GM13977 (cell line): ENCODE measurements at places on chromosomes 6 and 20.

DNA sequence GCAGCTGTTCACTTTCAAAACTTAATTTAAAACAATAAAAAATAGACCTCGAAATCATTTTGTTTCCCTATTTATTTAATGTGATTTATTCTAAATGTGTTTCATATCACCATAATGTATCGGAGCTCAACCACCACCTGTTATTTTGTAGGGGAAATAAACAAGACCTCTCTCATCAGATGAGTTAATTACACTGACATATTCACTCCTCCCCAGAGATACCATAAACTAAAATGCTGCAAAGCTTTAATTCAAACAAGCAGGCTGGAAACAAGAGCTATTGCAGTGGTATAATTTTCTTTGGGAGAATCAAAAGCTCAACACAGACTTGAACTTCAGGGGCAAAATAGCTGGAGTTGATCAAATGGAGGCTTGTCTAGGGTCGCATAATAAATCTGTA is 303.5 kb upstream of the TSHZ2 start:
- no peak for DNase-seq

GRCh38 chr6:157831424-157832249 is 8.6 kb downstream of the SNX9 start:
- DNase-seq, result no peak

DNA sequence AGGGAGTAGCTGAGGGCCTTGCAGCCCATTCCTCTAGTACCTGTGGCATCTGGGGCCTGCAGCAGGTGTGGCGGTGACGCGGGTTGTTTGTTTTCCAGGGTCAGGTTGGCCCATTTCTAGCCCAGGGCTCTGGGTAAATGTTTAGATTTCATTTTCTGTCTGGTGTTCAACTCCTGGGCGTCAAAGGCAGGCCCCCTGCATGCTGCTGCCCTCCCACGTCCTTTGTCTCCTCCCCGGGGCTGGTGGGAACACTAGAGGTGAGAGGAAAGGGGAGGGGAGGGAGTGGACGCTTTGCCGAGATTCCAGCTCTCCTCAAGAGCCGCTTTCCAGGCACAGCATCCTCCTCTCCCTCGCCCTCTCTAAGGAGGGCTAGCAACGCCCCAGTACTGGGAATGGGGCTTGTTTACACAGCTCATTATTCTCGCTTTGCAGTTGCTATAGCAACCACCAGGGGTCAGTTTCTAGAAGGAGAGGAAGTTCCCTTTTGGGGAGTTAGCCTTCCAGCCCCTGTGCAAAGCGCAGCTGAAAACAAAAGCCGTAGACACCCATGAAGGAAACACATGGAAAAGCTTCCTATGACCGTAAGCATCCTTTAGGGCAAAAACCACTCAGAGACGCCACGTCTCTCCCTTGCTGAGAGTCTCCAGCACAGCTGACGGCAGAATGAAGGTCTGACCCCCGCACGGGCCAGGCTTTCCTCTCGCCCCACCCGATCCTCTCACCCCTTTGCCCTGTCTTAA is 170.6 kb downstream of the LY86 start:
- peak; percentile 78 for DNase-seq

- DNase-seq, result no peak
Observed at GRCh38 chr6:36484736-36485135, 41.9 kb downstream of the KCTD20 start.

GRCh38 chr6:31356216-31356945 is 598 bp downstream of the HLA-B start:
- DNase-seq, result peak; percentile 67

DNA sequence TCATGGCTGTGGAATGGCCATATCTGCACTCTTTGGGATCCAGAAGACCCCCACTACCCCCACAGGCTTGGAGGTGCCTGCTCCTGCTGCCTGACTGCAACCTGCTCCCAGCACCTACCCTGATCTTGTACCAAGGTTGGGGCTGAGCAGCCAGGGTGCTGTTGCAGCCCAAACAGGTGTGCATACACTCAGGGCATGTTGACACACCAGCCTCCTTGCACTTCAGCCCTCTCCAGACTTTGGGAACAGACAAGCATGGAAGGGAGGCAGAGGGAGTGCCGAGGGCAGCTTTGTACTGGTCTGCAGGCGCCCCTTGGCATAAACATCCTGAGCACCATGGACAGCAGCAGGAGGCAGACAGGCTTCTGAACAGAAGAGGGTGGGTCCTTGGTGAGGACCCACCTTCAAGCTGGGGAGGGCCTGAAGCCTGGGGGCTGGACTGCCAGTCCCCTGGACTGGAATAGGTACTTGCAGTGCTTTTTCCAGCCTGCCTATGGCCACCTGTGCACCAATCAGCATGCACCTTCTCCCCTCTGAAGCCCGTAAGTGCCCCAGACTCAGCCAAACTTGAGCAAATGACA is 1675.8 kb downstream of the HACE1 start:
- no peak for DNase-seq

DNA sequence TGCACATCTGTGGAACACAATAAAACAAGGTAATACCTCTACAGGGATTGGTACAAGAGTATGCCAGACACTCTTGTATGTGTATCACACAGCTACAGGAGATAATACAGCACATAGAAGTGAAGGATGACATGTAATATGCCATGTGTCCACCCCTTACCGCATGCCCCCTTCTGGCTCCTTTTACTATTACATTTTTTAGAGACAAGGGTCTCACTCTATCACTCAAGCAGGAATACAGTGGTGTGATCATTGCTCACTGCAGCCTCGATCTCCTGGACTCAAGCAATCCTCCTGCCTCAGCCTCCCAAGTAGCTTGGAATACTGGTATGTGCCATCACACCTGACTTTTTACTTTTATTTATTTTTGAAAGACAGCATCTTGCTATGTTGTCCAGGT is 4.2 kb upstream of the NCR3 start:
- DNase-seq, result no peak

GRCh38 chr6:169075211-169075914 is 178.3 kb downstream of the THBS2 start:
- DNase-seq, result no peak

DNA sequence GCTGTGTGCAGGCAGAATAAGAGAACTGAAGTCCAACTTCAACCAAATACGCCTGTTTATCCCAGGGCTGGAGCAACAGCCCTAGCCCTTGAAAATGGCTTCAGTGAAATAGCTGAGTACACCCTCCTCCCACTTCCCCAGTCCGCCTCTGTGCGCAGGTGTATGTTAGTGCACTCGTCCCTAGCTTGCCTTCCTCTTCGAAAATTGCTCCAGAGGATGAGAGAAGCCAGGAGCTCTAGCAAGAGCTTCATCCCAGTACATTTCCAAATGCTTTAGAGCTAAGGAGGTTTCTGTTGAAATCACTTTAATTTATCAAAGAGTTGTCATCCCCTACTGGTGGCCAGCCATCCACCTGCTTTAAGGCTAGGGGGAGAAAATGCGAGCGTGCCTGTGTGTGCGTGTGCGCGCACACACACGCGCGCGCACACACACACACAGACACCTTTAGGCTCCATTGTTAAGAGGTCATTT is 5.4 kb upstream of the POU3F2 start:
- DNase-seq, result no peak

DNA sequence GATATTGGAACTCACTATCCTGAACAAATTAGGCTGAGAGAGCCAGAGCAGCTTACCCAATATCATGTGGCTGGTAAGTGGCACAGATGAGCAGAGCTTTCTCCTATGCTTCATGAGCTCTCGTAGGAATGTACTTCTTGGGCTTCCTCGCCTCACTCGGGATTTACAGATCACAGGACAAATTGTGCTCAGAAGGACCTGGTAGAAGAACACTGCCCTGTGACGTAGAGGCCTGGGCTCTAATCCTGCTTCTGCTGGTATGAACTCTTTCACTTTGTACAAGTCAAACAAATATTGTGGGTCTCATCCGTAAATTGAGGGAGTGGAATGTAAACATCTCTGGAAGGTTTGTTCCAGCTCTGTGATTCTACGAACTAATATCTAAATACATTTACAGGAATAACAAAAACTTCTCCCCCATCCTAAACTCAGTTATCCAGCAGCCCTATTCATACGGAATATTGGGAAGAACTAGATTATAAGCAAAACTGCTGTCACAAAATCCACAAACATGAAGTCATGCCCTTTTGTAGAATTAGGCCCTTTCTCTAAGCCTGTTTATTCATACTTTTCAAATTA is 187.6 kb downstream of the CLIC5 start:
- DNase-seq, result no peak

DNA sequence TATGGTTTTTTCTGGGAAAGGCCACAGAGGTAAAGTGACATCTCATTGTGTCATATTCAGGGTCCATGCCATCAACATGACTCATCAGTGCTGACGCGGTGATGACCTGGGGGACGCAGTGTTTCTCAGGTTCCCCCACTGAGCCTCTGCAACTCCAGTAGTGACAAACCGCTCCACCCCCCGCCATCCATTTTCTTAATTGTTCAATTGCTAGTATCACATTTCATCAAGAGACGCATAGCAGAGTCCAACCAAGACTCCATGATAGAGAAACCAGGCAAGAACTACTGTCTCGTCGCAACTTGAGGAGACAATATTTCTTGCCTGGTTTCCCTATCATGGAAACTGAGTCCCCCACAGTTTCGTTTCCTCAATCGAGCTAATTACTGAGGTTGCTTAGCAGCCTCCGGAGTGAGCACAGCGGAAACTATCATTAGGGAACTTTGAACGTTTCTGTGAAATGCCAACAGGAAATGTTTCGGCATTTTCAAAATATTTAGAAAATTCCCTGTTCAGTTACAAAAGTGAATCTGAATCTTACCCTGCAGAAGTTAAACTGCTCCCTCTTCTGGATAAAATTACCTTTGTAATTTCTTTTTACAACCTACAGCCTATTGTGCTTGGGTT is 12.2 kb upstream of the SERPINB1 start:
- peak; percentile 59 for DNase-seq

GRCh38 chr20:10560686-10561085 is 113.1 kb downstream of the JAG1 start:
- DNase-seq, result no peak

DNA sequence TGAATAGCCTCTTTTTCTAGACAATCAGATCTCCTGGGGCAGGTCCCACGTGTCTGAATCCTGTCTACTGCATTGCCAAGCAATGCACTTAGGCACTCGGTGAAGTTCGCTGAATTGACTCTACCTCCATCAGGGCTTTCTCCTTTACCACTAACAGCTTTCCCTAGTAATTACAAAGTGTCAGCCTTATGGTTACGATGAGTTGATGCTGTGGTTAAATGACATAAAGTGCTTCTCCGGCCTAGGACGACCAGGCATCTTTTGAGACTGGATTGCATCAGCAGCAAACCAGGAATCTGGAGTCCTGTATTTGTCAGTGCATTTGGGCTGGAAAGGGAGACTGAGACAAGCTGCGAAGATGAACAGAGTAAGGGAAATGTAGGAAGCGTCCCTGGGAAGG is 21.5 kb downstream of the NOX3 start:
- DNase-seq, result no peak

- no peak for DNase-seq
Observed at GRCh38 chr20:57266291-57267157, at the start of gene BMP7. Gene BMP7 (minus strand): TSS chr20:57266641. CDS start chr20:57266122, 519 bp downstream.

DNA sequence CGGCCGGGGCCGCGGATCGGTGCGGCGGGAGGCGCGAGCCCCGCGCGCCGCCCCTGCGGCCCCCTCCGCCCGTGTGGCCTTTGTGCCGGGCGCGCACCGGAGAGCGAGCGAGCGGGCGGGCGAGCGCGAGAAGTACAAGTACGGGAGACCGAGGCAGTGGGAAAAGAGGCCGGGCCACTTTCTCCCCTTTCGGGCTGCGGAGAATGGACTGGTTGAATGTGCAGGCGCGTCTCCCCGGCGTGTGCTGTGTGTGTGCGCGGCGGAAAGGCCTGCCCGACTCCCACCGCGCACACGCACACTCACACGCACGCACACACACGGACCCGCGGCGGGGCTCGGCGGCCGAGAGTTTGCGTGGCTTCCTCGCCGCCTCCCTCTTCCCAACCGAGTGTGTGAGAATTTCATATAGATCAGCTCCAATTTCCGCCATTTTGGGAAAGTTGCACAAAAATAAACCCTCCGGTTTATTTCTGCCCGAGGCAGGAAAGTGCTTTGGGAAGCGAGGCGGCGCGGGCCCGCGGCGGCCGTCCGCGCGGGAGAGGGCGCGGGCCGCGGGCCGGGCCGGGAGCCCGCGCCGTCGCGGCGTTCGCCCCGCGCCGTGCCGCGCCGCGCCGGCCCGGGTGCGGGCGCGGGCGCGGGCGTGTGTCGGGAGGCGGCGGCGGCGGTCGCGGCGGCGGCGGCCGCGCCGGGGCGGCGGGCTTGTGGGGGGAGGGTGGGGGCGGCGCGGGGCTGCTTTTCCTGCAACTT is 1.1 kb downstream of the L3MBTL3 start:
- DNase-seq, result peak; percentile 57

DNA sequence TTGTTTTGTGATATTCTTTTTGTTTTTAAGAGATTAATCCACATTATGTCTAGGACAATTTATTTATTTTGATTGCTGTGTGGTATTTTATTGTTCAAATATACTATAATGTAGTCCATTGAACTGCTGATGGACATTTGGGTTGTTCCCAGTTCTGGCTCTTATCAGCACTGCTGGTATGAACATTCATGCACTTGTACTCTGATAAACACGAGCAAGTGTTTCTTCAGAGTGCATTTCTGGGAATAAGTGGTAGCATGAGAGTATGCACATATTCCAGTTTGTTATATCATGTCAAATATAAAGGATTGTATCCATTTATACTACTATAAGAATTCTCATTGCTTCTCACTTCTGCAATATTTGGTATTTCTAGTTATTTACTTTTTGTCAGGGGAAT is 7.1 kb downstream of the CALHM6 start:
- DNase-seq, result no peak

- no peak for DNase-seq
Observed at GRCh38 chr6:106214531-106214930, 111.0 kb downstream of the ATG5 start.

DNA sequence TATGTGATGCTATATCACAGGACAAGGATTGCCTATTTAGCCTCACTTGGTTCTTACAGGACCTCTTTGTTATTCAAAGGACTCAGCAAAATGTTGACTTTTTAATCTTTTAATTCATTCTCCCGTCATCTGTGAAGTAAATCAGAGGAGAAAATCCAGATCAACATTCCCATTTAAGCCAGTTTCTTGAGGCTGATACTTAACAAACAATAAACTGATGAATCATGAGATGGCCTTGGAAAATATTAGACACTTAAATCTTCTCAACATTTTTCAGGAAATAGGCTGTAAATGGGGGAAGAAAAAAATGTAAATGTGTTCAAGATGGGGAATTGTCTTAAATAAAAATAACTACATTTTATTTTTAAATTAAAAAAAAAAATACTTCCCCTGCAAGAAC is 55.9 kb upstream of the UBR2 start:
- no peak for DNase-seq

GRCh38 chr6:134723081-134723871 is 226.6 kb downstream of the ALDH8A1 start:
- DNase-seq, result no peak

DNA sequence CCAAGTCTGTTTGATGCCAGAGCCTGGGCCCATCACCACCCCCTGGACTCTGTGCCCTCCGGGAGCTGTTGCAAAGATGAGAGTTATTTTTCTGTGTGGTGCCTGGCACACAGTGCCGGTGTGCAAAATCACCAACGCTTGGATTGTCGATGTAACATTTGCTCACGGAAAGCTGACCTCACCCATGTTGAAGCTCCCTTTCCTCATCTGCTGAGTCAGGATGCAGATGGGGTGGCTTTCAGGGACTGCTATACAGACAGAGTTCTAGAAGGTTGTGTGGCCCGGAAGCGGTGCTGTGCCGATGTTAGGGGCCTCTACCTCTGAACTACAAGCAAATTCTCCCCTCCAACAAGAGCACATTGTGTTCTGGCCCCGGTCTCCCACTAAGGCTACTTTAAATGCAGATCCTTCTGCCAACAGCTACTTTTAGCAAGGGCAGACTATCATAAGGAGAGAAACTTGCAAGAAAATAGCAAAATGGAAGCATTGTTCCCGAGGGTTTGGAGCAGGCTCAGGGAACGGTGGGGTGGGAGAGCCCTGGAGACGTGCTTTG is 34.0 kb downstream of the EYA2 start:
- no peak for DNase-seq

GRCh38 chr20:11452326-11452725 is 465.4 kb upstream of the BTBD3 start:
- no peak for DNase-seq
